ENCODE measurements at places on chromosomes 6 and 20.

- DNase-seq: no peak
Measured at GRCh38 chr6:147579667-147580066, 71.2 kb downstream of the SAMD5 start.

DNA sequence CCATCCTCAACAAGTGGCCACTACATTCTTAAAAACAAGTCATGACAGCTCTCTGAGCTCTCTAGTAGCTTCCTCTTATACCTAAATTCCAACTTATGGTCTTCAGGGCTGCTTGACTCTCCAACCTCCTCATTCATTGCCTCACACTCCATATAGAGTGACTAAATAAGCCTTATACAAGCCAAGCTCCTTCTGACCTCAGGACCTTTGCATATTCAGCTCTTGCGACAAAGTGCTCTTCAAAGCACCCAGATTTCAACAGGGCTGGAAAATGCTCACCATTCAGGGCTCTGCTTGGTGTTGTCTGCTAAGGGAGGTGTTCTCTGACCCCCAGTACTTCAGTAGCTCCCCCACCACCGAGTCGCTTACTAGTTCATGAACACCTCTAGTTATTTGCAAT, 3.7 kb downstream of the TREML2 start:
- no peak for DNase-seq

GRCh38 chr6:134398453-134398852, 80.5 kb upstream of the SGK1 start:
- DNase-seq: no peak

DNA sequence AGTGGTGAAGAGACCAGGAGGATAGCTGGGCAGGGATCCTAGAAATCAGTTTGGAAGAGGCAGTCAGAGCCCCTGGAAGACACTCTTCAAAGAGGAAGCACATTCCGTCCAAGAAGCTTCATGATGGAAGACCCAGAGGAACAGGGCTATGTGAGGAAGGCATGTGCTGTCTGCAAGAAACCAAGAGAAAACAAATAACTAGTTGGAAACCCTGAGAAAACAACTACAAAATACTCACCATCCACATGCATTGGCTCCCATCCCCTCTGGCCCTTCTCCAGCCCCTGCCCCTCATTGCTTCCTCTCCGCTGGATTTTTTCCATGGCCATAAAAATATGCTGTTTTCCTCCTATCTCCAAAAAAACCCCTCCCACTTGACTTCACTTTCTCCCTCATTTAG, 40.9 kb upstream of the SMOC2 start:
- DNase-seq: no peak

- no peak for DNase-seq
Measured at GRCh38 chr6:2909718-2910117, 6.6 kb upstream of the SERPINB9 start.

DNA sequence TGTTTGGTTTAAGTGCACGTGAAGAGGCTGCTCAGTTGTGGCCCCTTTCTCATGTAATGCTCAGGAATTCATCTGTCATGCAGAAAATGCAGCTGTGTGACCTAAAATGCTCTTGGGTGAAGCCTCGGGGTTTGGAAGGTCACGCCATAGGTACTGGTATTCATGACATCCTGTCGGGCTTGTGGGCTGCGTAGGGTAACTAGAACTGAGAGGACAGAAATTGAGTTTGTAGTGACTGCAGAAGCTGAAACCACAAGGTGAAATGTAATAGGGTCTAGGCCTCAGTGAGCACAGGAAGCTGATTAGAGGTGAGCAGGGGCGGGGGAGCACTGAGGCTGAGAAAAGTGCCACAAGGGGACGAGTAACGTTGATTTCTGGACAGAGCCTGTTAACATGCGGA, 128.8 kb downstream of the SOBP start:
- DNase-seq: no peak

- no peak for DNase-seq
Measured at GRCh38 chr20:62149532-62150309, 6.2 kb downstream of the SS18L1 start.

- no peak for DNase-seq
Measured at GRCh38 chr6:99189823-99190721, 159.4 kb downstream of the FAXC start.

- DNase-seq: no peak
Measured at GRCh38 chr6:89138173-89138572, 7.7 kb upstream of the PM20D2 start.

- DNase-seq: no peak
Measured at GRCh38 chr20:24961384-24962181, 12.5 kb downstream of the CST7 start.

DNA sequence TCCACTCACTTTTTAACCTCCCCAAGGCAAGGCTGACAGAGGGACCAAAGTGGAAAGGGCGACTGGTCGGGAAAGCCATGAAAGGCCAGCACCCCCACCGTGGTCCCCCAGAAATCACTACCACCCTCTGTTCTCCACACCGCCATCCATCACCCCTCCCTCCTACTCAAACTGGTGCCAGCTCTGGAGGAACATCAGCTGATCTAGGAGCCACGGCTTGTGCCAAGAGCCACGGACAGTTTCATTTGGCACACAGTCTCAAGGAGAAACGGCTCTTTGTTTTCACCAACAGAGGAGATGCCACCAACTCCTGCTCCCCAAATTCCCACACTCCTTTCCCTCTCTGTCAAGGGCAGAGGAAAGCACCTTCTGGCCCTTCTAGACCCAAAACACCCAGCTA, 26.0 kb downstream of the TBC1D7 start:
- no peak for DNase-seq

GRCh38 chr6:2959909-2960719, 11.3 kb downstream of the SERPINB6 start:
- DNase-seq: no peak

- no peak for DNase-seq
Measured at GRCh38 chr6:16135066-16135465, 6.2 kb downstream of the MYLIP start.

GRCh38 chr20:45433316-45433715, 17.4 kb downstream of the PIGT start:
- no peak for DNase-seq

DNA sequence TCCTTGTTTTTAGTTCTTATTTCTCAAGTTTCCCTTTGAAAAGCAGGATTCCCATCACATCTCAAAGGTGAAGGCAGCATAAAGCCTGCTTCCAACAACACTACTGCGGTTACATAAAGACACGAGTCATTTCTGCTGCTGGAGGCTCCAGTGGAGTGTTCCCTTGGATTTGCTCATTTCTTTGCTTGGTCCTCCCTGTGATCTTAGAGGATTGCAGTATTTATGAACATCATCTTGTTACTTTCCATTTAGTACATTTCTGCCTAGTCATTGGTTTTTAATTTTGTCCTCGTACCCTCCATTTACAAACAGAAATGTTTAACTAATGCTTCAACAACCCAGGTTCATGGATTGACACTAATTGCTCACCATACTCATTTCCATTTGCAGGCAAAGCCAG, 298.8 kb downstream of the ZNF217 start:
- DNase-seq: no peak

GRCh38 chr6:68572525-68572924, 62.6 kb upstream of the ADGRB3 start:
- DNase-seq: peak; percentile 5

- DNase-seq: no peak
Measured at GRCh38 chr6:12709556-12710232, 6.9 kb upstream of the PHACTR1 start.

DNA sequence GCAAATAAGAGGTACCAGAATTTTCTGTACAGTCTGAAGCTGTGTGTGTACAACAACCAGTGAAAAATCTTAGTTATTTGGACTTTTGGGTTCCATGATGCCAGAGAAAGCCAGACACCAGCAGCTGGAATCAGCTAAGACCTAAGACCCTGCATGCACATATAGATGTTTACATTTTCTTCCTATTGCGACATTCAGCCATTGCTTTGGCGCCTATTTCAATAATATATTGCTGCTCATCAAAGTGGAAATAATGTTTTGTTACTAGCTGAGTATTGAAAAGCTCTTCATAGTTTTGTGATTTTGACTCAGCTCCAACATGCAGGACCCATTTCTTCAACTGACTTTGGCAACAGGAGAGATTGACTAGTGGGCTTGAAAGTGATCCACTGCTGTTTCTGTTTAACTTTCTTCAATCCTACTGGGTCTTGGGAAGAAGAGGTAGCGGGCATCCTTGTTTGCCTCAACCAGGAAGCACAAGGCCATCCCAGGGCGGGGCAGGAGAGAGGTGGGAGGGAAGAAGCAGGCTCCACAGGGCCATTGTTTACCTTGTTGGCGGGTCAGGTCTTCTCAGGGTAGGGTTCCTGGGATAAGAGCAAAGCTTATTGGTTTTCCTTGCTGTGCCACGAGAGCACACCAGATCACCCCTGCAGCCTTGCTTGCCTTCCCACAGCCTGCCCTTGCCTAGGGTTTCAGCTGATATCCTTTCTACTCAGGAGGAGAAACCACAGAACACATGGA, 101.3 kb upstream of the ESR1 start:
- no peak for DNase-seq

GRCh38 chr6:25883991-25884390, 9.9 kb upstream of the SLC17A3 start:
- DNase-seq: no peak

DNA sequence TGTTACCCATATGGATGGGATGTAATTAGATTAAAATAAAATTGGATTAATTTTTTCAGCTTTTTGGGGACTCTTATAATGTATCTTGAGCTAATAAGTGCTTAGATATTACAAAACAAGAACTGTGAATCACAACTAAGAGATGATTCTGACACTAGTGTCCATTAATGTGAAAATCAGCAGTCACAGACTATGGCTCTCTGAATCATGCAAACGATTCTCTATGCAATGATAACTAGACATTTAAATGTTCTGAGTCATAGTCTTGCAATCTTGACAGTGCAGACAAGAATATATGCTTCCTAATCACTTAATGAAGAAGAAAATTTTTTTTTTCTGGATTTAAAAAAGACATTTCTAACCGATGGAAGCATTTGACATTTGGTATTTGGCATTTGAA, 82.2 kb upstream of the OPRM1 start:
- DNase-seq: no peak

- DNase-seq: no peak
Measured at GRCh38 chr6:13268913-13269518, 59.3 kb downstream of the TBC1D7 start.

DNA sequence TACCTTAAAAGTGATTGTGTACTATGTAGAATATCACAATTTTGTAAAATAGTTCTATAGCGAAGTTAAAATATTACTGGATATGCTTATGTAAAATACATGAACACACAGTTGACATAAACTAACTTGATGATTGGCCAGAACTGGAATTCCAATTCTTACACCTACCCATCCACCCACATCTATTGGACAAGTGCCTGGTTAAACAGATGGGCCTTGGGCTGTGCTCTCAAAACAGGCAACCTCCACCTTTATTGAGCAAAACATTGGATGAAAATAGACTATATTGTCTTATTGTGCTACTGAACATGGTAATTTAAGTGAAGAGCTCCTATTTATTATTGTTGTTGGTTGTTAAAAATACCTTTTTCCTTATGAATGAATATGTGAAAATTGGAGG, 154.0 kb upstream of the FLRT3 start:
- no peak for DNase-seq

DNA sequence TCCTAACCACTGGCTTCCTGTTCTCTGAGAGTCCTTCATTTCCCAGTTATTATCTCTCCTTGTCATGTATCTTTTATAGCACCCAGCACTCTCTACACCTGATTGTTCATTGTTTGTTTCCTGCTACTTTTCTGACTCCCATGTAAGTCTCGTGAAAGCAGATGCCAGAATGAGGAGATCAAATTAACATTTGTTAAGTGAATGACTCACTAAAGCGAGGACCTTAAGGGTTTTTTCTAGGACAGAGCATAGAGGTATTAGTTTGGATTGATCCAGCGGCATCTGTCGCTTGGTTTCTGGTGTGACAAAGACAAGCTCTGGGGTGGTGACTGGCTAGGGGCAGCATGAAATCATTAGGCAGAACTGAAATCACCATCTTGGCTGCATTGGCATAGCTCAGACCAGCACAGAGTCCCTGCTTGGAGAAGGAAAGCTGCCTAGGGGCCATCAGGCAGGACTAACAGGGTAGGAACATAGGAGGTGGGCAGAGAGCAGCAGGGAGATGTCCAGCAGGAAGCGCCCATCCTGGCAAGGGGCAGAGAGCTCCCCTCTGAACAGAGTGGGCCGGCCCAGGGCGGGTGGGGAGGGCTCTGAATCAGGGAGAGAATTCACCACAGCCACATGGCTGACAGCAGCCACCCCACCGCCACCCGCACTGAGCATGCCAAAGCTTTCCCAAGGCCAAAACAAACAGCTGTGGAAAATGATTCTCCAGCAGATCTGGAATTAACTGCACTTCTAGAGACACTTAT, 97.1 kb upstream of the CEP85L start:
- peak; percentile 24 for DNase-seq

DNA sequence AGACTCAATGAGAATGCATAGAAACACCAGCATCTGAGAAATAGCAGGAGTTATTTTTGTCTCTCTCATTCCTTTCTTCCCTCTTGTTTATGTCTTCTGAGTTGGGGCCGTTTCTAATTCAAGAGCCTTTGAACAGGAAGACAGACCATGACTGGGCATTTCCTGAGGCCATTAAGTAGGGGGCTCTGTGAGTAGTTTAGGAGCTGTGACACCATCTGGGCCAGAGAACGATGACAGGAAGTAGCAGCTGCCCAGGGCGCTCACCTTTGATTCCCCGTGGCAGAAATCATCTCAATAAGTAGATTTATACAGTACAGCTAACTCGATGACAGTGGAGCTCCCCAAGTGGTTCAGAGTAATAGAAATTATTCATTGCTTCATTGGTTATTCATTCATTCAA, 298.4 kb upstream of the PLN start:
- no peak for DNase-seq

- DNase-seq: no peak
Measured at GRCh38 chr6:16822975-16823717, 61.9 kb upstream of the ATXN1 start.

GRCh38 chr6:52663120-52663935, 7.6 kb upstream of the TMEM14A start:
- DNase-seq: peak; percentile 42

- DNase-seq: no peak
Measured at GRCh38 chr6:36099869-36100483, 30.3 kb upstream of the MAPK13 start.

GRCh38 chr6:34273242-34273805, 24.5 kb upstream of the SMIM29 start:
- no peak for DNase-seq

- DNase-seq: no peak
Measured at GRCh38 chr20:50762045-50762422, 30.7 kb downstream of the PARD6B start.

- DNase-seq: peak; percentile 86
Measured at GRCh38 chr20:61120595-61121515, 131.2 kb upstream of the CDH4 start.

GRCh38 chr20:25030007-25030648, 27.8 kb downstream of the ACSS1 start:
- no peak for DNase-seq

DNA sequence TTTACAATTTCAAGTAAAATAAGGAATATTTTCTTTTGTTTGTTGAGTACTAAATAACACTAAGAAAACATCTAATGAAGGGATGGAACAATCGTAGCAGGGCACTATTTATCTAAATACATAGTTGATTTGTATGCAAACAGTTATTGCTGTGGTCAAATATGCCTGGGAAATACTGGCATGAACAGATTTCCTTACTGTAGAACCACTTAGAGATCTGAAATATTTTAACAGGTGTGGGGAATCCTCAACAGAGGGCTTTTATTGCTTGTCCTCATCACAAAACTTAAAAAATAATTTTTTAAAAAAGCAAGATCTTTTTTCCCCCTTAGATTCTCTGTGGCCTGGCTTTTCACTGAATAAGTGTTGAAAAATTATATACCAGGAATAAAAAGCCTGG, 233.0 kb upstream of the FAM83B start:
- DNase-seq: no peak

GRCh38 chr6:56863366-56863765, 91.5 kb upstream of the BEND6 start:
- no peak for DNase-seq

GRCh38 chr20:62063315-62063980, 2.2 kb downstream of the TAF4 start:
- DNase-seq: no peak
